ENCODE measurements at places on chromosomes 13 and 19. TPM values are rescaled to one million over a fixed set of nuclear protein-coding genes. Genes with fewer than 3 reads are reported as not detected.

Gene NXNL1
- total RNA-seq: not detected

Gene LRRC63
- 0.42 TPM for total RNA-seq

Gene TJP3
- total RNA-seq: 1.7 TPM

Gene PSG7
- total RNA-seq: not detected

Gene ADGRE3
- total RNA-seq: not detected

Gene CAPN12
- 1.3 TPM for total RNA-seq

Gene THSD8
- not detected for total RNA-seq
